ENCODE measurements at places on chromosomes 16 and 17. TPM values are rescaled to one million over a fixed set of nuclear protein-coding genes. Genes with fewer than 3 reads are reported as not detected.

DNA sequence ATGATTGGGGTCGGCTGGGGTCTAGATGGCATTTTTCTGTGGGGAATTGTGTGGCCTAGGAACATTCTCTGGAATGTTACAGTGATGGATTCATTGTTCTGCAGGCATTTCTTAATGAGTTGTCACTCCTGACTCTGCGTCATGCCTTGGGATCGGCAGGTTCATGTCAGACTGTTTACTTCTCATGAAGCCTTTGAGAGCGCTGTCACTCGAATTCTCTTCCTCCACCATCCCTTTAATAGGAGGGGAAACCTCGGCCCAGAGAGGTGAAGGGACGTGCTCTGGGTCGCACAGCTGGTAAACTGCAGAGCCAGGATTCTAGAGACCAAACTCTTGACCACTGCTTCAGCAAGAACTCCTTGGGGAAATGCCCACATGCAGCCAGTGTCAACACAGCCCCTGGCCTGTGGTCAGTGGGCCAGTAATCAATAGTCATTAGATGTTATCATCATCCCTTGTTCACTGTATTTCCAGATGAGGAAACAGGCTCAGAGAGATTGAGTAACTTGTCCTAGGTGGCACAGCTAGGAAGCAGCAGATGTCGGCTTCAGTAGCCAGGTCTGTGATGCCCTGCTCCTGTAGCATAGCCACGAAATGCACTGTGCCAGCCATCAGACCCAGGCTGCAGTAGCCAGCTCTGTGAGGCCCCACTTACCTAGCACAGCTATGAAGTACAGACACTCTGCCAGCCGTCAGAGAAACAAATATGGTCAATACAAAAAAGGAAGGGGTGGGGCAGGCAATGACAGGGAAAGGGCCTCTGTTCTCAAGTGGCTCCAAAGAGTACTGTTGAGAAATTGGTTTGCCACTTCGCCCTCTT lies 259.0 kb downstream of the CPPED1 start:
- no peak for DNase-seq

GRCh38 chr17:19539040-19539399 lies 5.4 kb downstream of the SLC47A1 start:
- DNase-seq, result no peak

DNA sequence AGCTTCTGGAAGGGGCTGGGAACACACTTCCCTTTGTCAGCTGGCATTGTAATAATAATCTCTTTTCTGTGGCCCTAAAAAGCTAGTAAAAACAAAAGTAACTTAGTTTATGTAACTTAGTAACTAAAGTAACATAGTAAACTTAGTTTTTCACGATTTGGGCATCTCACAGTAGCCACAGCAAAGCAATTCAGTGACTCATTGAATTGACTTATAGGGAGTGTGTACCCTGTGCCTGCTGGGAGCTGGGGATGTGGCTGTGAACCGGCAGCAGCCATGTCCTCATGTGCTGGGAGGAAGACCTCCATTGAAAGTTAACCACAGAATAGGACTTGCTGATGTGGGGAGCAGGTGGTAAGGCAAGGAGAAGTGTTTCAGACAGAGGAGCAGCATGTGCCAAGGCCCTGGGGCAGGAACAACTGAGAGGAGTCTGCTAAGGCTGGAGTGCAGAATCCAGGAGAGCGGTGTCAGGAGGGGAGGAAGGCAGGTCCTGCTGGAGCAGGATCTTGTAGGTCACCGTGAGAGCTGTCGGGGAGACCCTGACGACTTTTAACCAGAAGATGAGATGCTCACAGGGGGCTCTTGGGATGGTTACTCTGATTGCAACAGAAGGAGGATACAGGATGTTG lies 112.8 kb downstream of the PLCG2 start:
- DNase-seq, result no peak

- DNase-seq, result no peak
These were observed 42.4 kb upstream of the NF1 start for GRCh38 chr17:31052187-31052889.

DNA sequence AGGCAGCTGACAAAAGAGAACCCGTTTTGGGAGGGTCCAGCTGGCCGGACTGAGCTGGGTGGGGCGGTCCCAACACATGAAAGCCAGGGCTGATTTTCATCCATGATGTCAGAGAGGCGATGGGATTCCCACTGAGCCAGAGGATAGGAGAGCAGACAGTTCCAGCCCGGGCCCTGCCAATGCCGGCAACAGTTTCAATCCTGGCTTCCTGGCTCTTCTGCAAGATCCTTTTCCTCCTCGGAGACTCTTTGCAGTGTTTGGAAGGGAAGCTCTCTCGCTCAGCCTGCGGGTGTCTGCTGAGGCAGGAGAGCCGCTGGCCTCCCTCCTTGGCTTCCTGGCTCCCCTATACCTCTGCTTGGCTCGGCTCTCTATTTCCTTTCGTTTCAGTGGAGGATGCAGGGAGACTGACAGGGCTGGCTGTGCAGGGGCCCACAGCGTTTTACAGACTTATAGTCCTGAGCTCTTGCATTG lies 145.5 kb upstream of the SOX9 start:
- peak; percentile 16 for DNase-seq

- no peak for DNase-seq
These were observed 31.5 kb downstream of the QPRT start for GRCh38 chr16:29710227-29711219.

GRCh38 chr17:3915995-3916696 lies at the start of gene P2RX1:
Gene P2RX1, minus strand, starts transcription at chr17:3916465. Its CDS starts 240 bp downstream, at chr17:3916225.
- no peak for DNase-seq

DNA sequence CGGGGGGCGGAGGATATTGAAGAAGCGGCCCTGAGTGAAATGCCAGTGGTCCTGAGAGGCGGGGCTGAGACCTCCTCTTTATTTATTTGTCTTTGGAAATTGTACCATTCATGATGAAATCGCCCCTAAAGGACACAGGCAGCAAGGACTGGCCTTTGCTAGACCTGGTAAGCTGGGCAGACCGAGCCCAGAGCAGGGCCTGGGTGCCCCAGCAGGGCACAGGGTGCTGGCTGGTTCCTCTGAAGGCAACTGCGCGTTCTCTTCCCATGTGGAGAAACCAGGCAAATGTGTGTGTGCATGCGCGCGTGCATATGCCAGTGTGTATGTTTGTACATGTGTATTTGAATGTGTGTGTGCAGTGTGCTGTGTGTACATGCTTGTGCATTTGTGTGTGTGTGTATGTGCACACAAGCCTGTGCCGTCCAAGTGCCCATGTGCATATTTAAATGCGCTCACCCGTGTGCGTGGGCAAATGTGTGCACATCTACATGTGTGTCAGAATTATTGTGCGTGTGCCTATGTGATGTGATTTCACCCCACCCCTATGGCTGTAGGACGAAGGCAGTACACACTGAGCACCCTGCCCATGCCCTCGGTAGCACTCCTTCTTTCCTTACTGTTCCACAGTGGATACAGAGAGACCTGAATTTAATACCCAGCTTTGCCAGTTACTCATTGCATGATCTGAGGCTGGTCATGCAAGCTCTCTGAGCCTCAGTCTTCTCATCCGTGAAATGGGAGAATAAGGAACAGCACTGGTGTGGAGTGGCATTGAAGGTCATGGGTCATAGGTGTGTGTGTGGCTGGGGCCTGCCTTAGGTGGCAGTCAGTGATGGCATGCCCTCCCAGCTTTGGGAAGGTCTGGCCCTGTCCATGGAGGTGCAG lies 105.2 kb downstream of the CMIP start:
- DNase-seq, result no peak

- no peak for DNase-seq
These were observed 1.5 kb downstream of the MYBBP1A start for GRCh38 chr17:4553669-4554068.

DNA sequence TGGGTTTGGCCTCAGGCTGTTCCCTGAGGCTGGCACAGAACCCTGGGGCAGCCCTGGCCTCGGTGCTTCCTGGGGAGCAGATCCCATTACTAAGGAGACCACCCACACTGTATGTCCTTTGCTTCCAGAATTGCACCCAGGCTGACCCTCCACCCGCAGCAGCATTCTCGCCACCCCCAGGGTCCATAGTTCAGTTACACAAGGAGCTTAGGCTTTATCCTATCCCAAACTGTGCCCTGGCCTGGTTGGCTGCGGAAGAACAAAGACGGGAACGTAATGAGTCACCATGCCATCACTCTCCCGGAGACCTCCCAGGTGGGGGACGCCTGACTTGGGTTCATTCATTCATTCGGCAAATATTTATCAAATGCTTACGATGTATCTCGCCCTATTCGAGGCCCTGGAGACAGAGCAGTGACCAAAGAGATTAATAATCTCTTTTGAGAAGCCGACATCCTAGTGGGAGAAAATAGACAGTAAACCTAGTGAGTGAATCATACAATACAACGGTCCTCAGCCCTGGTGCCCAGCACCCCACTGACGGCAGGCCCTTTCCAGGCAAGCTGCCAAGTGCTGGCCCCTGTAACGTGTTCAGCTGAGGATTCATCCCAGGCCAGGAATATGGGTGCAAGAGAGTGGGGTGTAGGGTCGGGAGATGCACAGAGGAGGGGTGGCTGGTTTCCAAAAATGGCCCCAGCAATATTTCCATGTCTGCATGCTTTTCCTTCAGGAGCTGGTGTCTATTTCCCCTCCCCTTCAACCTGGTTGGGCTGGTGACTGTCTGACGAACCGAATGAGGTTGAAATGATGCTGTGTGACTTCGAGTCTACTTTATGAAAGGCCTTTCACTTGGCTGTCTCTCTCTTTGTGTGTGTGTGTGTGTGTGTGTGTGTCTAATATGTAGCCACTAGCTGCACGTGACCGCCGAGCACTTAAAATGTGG lies 134.2 kb downstream of the MGAT5B start:
- DNase-seq, result no peak

GRCh38 chr16:13858873-13859580 lies 60.9 kb upstream of the ERCC4 start:
- DNase-seq, result no peak

DNA sequence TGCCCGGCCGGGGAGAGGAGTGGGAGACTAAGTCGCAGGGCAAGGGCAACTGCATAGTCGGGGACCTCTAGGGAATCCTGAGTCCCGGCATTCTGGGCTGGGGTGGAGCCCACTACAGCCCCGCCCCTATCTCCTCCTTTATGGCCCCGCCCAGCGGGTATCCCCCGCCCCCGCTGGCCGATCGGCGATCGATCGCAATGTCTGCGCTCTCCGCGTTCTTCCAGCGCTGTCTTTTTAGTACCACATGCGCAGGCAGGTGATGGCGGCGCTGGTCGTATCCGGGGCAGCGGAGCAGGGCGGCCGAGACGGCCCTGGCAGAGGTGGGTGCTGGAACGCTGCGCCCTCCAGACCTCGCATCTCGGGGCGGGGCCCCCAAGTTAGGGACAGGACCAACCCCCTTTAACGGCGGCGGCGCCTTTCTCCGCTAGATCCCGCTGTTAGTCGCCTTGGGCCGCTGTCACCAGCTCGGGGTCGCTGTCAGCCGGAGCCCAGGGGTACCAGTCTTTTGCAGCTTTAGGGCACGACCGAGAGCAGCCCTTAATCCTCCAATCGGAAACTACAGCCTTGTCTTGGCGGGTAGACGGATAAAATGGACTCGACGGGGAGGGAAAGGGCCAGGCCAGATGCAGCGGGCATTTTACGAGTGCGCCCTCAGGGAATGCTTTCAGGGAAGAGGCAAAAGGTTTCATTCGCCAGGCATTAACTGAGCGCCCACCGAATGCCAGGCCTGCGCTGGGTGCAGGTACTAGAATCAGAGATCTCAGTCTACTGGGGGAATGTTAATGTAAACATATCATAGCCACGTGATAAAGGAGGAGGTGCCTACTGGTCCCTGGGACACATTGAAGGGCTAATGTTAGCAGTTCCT lies at the start of gene DPH1:
TSS of gene DPH1 (plus strand) at position 243 of the 868 bp plus-strand sequence. CDS start at position 260, 17 bp downstream.
- DNase-seq, result peak; percentile 87

- no peak for DNase-seq
These were observed 1.5 kb downstream of the SLC13A5 start for GRCh38 chr17:6711681-6712057.

DNA sequence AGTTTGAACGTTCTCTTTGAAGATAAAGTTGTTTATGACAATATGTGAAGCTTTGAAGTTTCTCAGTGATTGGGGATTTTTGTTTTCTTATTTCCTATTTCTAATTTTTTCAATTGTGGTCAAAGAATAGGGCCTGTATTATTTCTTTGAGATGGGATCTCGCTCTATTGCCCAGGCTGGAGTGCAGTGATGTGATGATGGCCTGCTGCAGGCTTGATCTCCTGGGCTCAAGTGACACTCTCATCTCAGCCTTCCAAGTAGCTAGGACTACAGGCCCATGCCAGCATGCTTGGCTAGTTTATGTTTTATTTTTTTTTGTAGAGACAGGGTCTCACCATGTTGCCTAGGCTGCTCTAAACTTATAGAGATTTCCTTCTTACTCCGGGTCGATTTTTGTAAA lies 11.7 kb upstream of the ANKRD40CL start:
- DNase-seq, result no peak

- DNase-seq, result no peak
These were observed 27.8 kb downstream of the TMEM92 start for GRCh38 chr17:50301891-50302584.

DNA sequence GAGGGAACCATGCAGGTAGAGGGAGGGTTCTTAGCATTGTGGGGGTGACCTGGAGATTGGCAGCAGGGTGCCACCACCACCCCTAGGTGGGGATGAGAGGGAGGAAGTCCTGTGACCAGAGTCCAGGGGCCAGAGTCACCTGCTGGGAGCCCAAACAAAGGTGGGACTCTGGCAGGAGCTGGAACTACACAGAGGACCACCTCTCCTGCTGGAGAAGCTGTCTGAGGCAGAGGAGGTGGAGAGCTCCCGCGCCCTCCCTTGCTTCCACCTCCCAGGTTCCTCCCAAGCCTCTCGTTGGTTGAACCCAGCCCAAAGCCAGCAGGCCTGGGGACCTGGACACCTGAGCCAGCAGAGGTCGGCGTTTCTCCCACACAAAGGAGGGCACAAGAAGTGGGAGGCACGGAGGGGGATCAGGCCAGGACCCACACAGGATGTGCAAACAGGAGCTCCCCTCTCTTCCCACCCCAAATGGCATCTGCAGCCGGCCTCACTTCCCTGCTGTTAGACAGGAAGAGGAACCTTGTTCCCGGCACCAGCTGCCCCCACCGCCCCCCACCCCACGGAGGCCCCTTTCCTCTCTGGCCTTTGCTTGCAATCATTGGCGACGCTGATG lies 154.6 kb downstream of the SEC14L1 start:
- no peak for DNase-seq

- DNase-seq, result no peak
These were observed 191.6 kb downstream of the CPPED1 start for GRCh38 chr16:12611916-12612597.

GRCh38 chr17:77451245-77451893 lies 310.6 kb downstream of the SEC14L1 start:
- peak; percentile 82 for DNase-seq

PARD6A gene
- total RNA-seq, result 19.2 TPM

CDYL2 gene
- 105 TPM for total RNA-seq

MYCBPAP gene
- 4.9 TPM for total RNA-seq

TP53TG3 gene
- not detected for total RNA-seq

HCRT gene
- total RNA-seq, result not detected

CHAD gene
- 1.7 TPM for total RNA-seq

Measured in dorsolateral prefrontal cortex (tissue), 122 donors.